A549 treated with dexamethasone at 1 μM for 4 hours (cell line): ENCODE measurements at places on chromosomes 13 and 19. TPM values are rescaled to one million over a fixed set of nuclear protein-coding genes. Genes with fewer than 3 reads are reported as not detected.

The PTH2 gene
- total RNA-seq, result not detected in 5 replicates

The NLRP11 gene
- total RNA-seq, result 0.04 TPM in 1 of 5 replicates, not detected in the others

The TEX29 gene
- 0.13 to 0.38 TPM in 2 of 5 replicates, not detected in the others for total RNA-seq

The ARL11 gene
- not detected in 5 replicates for total RNA-seq

The WIZ gene
- total RNA-seq, result 12.9 to 25.5 TPM (median 24.2 TPM) in 5 replicates

The CPAMD8 gene
- 0.05 to 0.33 TPM (median 0.09 TPM) in 5 replicates for total RNA-seq

The PTGER1 gene
- total RNA-seq, result 0.08 to 0.14 TPM (median 0.12 TPM) in 4 of 5 replicates, not detected in the other

The PODNL1 gene
- 1.2 to 1.5 TPM (median 1.2 TPM) in 5 replicates for total RNA-seq

The CAMSAP3 gene
- 3.7 to 7.6 TPM (median 6.1 TPM) in 5 replicates for total RNA-seq

The COPE gene
- 131 to 148 TPM (median 135 TPM) in 5 replicates for total RNA-seq

The LHB gene
- total RNA-seq, result 0.19 TPM in 1 of 5 replicates, not detected in the others
